ENCODE measurements at places on chromosomes 6 and 20.
A peak's percentile ranks its signal among the peaks of the same experiment; 100 is the strongest.

DNA sequence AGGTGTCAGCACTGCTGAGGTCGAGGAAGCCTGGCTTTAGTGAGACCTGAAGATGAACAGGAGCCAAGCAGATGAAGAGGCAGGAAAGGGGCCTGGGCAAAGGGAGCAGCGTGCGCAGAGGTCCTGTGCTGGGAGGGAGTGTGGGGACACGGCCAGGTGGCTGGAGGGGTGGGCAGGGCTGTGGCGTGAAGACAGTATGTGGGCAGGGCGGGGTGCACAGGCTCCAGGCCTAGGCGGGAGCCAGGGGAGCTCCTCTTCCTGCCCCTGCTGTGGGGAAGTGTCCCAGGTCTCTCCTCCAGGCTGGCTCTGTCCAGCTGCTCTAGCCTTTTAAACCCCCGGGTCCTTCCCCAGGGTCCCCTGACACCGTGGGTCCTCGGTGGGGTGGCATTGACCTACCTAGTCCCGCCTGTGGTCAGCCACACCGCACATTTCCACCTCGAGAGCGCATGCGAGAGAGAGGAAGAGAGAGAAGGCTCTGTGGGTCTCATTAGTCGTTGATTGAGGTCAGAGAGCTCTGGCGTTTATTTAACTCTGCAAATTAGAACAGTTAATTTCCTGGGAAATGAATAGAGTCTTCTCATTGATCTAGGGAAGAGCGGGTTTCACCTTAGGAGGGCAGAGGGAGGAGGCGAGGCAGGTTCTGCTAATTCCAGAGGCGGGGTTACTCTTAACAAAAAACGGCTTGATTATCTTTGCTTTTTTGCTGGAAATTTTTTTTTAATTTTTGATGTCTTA lies 68.8 kb downstream of the CDH4 start:
- no peak for DNase-seq

DNA sequence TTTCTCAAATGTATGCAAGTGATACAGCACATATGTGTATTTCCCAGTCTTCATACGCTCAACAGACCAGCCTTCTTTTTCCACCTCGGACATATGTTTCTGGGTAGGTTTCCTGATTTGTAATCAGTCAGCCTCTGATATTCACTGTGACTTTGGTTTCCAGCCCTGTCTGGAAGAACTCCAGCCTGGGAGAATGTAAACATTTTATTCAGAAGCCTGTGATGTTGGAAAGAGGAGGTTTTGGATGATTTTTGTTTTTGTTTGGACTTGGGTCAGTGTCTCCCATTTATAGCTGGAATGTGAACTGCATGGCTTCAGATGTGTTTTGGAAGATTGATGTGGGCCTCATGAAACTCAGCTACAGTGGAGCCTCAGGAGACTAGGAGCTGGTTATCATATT lies 172.2 kb upstream of the CENPW start:
- DNase-seq, result no peak

GRCh38 chr6:118908441-118908840 lies 14.5 kb downstream of the ASF1A start:
- no peak for DNase-seq

DNA sequence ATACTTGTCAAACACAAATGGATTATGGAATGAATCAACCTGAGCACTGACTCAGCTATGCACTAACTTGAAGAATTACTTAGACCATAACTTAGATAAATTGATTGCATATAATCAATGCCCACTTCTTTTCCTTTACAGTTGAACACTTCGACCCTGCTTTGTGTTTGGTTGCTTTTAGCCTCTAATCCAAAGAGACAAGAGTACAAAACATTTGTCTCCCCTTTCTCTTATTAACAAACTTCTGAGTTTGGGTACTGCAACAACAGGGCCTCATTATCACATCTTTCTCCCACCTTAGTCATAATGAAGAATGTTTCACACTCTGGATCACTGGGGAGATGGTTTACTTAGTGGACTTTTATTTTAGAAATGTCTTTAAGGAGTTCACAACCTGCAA lies 2.6 kb upstream of the TAAR6 start:
- no peak for DNase-seq

- peak; percentile 81 for DNase-seq
Observed at GRCh38 chr6:142946181-142946923, 1.4 kb upstream of the HIVEP2 start.

- DNase-seq, result no peak
Observed at GRCh38 chr6:54718541-54719023, 128.0 kb upstream of the FAM83B start.

DNA sequence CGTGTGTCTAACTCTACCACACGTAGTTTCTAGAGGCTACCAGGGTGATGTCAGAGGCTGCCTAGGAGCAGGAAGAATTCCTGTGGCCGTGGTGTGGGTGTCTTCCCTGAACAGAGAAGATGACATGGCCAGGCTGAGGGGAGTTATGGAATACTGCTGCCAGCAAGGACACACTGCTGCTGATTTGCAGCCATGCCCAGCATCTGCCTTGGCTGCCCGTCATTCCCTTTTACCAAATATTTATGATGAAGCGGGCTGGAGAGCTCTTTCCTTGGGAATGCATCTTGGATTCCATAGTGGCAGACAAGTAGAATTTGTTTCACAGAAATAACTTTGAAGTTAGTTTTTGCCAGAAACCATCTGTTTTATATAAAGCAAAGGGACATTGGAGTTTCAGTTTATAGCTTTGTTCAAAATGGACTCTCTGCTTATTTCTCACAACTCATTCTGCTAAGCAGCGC lies 80.8 kb upstream of the VSTM2L start:
- no peak for DNase-seq

GRCh38 chr6:156771047-156771446 lies 6.1 kb upstream of the ARID1B start:
- no peak for DNase-seq

DNA sequence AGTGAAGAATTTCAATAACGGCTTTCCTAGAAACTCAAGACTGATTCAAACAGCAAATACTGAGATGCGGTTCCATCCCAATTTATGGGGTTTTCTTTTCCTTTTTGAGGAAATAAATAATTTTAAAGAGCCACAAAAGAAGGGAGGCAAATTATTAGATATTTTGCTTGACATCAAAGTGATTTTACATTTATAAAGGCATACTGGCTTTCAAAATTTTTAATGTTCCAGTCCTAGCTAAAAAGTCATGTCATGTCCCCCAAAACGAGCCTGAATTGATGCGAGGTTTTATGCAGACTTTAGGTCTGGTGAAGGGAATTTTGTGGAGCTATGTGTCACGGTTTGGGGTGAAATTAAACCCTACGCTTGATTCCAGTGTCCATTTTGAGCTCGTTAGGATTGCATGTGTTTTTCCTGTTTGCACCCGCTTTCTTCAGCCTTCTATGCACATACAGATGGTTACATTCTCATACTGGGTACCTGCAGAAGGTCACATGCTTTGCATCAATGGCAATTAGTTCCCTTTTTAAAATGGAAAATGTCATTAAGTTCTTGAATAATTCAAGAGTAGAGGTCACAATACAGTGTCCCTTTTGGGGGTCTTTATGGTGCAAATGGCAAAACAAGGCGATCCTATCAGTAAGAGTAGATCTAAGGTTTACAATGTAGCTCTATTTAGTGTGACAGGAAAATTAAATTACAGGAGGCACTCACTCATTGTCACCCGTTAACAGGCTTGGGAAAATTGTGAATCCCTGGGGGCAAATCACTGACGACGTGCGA lies 17.3 kb downstream of the FOXA2 start:
- no peak for DNase-seq

GRCh38 chr20:46681032-46681854 lies 8.0 kb downstream of the TP53RK start:
- peak; percentile 41 for DNase-seq
